ENCODE measurements at places on chromosomes 6 and 20.

GRCh38 chr6:112155886-112156285 lies 68.5 kb downstream of the FAM229B start:
- DNase-seq, result no peak

DNA sequence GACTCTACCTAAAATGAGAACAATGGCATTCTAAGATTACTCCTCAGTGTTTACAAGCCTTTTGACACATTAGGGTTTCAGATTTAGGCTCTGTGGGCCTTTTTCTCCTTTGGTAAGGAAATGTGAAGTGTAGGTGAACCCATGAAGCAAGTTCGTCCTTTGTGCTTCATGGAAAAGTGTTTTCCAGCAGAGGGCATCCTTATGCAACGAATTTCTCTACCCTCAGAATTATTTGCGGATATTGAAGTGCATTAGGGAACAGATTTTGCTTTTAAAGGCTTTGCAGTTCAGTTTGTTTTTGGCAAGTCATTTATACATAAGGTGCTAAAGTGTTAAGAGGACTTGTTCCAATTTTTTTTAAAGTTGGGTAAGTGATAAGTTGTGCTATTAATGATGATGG lies 55.7 kb upstream of the FERMT1 start:
- DNase-seq, result no peak

- no peak for DNase-seq
Observed at GRCh38 chr20:6768228-6769140, 998 bp downstream of the BMP2 start.

- no peak for DNase-seq
Observed at GRCh38 chr6:63816982-63817436, 181.4 kb downstream of the PHF3 start.

GRCh38 chr6:114216789-114217467 lies 125.9 kb downstream of the HS3ST5 start:
- no peak for DNase-seq

GRCh38 chr6:7085911-7086310 lies 21.9 kb upstream of the RREB1 start:
- DNase-seq, result peak; percentile 28

DNA sequence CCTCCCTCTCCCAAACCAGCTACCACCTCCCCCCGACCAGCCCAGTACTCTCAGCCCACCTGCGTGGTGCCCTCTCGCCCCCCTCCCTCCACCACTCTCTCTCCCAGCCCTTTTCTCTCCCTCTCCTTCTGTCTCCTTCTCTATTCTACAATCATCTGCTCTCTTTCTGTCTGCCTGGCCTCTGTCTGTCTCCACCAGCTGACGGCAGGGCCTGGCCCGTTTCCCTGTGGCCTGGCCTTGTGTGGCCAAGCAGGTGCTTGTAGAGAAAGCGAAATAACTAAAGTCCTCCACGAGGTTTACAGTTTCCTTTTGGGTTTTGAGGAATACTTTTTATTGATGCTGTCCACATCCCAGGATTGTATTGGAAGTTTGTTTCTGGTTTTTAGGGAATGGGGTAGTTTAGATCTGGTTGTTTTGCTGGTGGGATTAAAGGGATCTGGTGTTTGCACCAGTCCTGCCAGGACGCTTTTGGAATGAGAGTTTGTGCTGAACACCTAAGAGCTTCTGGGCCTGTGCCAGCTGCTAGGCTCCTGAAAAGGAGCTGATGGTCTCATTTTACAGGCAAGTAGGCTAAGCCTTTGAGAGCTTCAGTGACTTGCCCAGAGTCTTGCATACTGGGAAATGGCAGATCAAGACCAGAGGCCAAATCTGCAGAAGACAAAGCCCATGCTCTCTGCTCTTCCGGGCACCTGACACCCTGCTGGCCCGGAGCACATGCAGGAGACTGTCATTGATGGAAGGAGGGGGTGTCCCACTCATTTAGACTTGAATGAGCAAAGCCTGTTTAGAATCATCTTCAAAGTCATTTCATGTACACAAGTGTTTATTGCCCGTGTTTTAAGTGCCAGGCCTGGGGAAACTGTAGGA lies 161.7 kb downstream of the SYCP2 start:
- DNase-seq, result no peak

DNA sequence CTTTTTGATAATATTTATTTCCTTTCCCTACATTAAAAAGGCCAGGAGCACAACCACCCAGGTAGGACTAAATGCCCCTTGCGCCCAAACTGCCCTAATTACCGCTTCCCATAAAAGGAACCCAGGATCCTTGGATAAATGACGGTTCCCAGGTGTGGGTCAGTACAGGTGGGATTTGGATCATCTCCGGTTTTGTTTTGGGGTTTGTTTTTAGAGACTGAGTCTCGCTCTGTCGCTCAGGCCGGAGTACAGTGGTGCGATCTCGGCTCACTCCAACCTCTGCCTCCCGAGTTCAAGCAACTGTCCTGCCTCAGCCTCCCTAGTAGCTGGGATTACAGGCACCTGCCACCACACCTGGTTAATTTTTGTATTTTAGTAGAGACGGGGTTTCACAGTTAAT lies 28.4 kb downstream of the ZNF217 start:
- no peak for DNase-seq

GRCh38 chr20:7798176-7798575 lies 142.1 kb downstream of the HAO1 start:
- no peak for DNase-seq

DNA sequence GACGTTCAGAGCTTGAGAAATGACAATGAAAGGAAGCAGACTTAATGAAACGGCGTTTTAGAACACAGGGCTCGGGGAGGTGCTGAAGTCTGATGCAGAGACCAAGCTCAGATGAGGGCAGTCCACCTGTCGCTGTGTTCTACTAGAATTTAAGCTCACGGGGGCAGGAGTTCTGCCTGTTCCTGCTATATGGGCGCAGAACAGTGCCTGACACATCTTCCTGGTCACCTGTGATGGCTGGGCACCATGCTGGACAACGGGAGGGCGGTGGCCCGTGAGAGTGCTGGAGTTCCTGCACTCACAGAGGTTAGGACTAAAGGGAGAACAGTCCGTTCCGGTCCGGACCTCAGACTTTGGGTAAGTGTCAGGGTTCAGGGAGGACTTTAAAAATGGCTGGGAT lies 130.6 kb downstream of the ERMARD start:
- no peak for DNase-seq

DNA sequence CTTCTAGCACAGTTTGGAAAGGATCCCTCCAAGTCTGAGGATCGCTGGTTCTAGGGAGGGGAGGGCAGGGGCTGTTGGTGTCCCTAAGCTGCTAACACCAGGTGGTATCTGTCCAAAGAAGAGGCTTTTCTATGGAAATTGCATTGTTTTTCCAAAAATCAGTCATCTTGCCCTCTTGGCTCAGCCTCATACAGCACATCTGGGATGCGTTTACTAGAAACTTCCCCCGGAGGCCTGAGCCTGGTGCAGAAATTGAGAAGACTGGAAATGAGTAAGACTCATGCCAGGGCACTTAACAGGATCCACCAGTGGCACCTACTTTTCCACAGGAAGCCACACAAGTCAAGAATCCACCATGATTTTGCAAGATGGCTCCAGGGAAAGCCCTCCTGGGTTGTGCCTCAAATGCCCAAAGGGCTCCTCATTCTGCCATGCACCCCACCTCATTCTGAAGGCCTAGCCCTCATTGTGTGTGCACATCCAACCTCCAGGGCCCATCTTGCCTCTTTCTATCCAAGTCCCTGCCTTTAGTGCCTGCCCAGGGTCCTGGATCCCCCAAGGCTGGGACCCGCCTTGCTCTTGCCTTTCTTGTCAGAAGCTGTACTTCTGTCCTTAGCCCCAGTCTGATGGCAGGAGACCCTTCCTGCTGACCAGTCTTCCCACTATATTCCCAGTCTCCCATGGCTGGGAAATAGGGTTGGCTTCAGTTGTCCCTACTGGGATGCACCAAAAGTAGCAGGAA lies 97.6 kb downstream of the MRPL14 start:
- no peak for DNase-seq

DNA sequence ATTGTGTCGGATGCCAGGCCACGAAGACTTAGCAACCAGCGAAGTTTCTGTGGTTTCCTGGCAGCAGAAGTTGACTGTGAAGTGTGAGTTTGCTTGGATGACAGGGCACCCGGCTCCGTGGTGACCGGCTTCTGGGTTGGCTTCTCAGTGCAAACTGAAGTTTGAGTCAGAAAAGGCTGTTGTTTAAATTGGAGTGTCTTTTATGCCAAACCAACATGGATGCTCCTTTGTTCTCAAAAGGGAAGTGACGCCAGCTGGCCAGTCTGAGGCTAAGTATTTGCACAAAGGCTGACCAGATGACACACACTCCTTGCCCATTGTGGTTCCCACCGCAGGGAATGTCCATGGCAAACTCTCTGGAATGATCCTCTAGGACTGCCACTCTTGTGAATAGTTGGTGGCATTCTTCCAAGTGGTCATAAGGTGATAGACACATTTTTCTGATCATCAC lies 164.8 kb upstream of the QKI start:
- no peak for DNase-seq

DNA sequence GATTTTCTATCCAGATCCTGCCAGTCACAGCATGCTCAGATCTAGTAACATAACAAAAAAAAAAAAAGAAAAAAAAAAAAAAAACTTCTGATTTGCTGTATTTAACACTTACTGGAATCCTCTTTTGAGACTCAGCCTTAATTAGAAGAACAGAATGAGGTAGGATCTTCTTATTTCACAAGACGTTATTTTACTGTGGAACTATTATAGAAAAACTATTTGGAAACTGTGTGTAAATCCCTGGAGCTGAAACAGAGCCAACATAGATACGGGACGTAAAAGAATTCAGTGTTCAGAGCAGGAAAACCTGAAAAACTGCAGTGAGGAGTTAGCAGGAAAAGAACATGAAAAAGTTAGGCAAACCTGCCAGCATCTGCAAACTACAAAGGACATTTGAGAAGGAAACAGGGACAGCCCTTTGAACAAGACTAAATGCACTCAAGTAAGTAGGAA lies 3.4 kb upstream of the ZNF217 start:
- no peak for DNase-seq

- DNase-seq, result no peak
Observed at GRCh38 chr20:46725186-46726165, 16.0 kb downstream of the SLC2A10 start.

DNA sequence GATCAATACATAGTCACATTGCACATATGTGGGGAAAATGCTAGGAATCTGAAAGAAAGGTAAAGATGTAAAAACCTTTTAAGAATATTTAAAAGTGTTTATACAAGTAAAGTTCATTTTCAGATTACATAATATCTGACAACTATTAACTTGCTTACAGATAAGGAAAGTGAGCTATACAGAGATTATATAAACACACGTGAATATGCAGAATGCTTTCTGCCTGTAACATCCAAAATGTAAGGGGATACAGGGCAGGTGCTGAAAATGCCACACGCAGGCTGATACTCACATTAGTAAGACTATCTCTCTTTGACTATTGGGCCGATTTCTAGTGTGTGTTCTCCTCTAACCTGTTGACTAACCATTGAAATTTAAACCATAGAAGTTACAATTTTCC lies 17.9 kb upstream of the MAP7 start:
- DNase-seq, result no peak

- no peak for DNase-seq
Observed at GRCh38 chr20:61193164-61193563, 58.9 kb upstream of the CDH4 start.

DNA sequence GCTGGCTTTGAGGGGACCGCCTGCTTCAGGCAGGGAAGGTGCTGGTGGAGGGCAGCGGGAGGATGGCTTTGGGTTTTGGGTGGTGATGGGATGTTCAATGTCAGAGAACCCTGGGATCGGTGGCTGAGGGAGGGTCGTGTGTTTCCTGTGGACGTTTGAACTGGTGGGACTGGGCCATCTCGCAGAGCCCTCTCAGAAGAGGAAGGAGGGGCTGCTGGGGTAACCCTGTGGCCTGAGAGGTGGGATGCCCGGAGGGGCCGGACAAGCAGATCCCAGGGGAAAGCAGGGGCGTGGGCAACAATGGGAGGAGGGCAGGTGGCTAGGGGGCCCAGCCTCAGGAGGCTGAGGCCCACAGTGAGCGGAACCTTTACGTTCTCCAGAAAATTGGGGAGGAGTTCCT lies 34.9 kb downstream of the PYGB start:
- DNase-seq, result no peak

GRCh38 chr6:147325557-147325956 lies 121.3 kb downstream of the STXBP5 start:
- no peak for DNase-seq

GRCh38 chr6:24919056-24919892 lies 16.5 kb downstream of the RIPOR2 start:
- no peak for DNase-seq

- no peak for DNase-seq
Observed at GRCh38 chr6:49653438-49653837, 16.8 kb upstream of the RHAG start.

GRCh38 chr6:147078602-147079001 lies 125.6 kb upstream of the STXBP5 start:
- DNase-seq, result no peak

GRCh38 chr20:17542993-17543412 lies 11.8 kb upstream of the BFSP1 start:
- no peak for DNase-seq

DNA sequence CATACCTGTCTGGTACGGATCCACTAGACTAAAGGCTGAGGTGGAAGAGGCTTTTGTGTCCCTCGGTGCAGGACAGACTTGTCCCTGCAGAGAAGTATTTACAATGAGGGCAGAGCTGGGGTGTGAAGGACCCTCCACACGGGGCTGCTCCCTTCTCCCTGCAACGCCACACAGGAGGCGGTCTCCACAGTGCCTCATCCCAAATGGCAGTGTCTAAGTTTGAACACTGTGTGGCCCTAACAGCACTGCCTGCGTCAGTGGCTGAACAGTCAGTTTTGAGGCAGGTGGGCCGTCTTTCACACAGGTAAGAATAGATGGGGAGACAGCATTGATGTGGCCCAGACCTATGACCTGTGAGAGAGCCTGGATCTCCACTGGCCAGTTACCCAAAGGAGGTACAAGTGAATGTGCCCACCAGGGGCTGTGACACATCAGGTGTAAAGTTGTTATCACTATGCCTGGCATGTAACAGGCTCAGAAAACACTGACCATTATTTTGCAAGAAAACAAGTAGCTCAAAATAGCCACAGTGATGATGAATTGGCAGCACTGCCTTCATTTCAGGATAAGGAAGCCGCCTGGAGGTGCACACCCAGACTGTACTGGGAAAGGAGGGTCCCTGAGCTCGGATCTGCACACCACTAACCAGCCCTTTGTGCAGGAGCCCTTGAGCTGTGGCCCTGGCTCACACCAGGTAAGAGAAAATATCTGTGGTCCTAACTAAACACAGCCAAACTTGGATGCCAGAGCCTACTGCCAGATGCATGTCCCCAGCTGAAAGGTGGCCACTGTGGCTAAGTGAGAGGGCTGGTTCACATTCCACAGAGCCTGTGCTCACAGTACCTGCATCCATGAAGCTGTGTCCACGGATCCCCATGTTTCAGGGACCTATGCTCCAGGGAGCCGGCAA lies 246.7 kb downstream of the DLL1 start:
- DNase-seq, result no peak

GRCh38 chr6:154937306-154938220 lies 57.6 kb upstream of the TIAM2 start:
- no peak for DNase-seq

DNA sequence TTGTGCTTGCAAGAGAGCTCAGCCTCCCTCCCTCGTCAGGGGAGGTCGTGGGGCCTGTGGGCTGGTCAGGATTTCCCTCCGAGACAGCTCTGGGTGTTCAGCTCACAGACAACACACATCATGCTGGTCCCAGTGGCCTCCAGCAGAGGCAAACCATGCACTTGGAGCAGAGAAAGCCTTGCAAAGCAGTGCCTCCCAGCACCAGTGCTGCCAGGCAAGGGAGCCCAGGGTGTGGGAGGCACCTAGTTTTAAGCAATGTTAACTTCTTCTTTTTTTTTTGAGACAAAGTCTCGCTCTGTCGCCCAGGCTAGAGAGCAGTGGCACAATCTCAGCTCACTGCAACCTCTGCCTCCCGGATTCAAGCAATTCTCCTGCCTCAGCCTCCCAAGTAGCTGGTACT lies 34.0 kb upstream of the INSM1 start:
- no peak for DNase-seq

Measured in stimulated activated CD4-positive, alpha-beta T cell treated with anti-CD3 and anti-CD28 coated beads, Interleukin-2, amount 100 ng/mL, for 24 hours (primary cell).